ENCODE measurements at places on chromosomes 12 and 14.

GRCh38 chr14:34222867-34223266 is 239.2 kb downstream of the SPTSSA start:
- H3K36me3 ChIP-seq = no peaks in the 10 kb centered on the region
- no peak overlapping the region for H3K4me3 ChIP-seq
- peaks cover 27% of the 10 kb centered on the region for H3K4me1 ChIP-seq
- DNase-seq = no peak
- no peak overlapping the region for H3K27ac ChIP-seq

GRCh38 chr14:25658988-25659387 is 609.0 kb upstream of the STXBP6 start:
- H3K27ac ChIP-seq = no peak overlapping the region
- H3K4me3 ChIP-seq = no peak overlapping the region

- H3K27ac ChIP-seq = no peak overlapping the region
- H3K4me3 ChIP-seq = no peak overlapping the region
- H3K36me3 ChIP-seq = no peaks in the 10 kb centered on the region
- H3K4me1 ChIP-seq = no peaks in the 10 kb centered on the region
- DNase-seq = no peak
These were observed 100.8 kb downstream of the IGF1 start for GRCh38 chr12:102379346-102380162.

DNA sequence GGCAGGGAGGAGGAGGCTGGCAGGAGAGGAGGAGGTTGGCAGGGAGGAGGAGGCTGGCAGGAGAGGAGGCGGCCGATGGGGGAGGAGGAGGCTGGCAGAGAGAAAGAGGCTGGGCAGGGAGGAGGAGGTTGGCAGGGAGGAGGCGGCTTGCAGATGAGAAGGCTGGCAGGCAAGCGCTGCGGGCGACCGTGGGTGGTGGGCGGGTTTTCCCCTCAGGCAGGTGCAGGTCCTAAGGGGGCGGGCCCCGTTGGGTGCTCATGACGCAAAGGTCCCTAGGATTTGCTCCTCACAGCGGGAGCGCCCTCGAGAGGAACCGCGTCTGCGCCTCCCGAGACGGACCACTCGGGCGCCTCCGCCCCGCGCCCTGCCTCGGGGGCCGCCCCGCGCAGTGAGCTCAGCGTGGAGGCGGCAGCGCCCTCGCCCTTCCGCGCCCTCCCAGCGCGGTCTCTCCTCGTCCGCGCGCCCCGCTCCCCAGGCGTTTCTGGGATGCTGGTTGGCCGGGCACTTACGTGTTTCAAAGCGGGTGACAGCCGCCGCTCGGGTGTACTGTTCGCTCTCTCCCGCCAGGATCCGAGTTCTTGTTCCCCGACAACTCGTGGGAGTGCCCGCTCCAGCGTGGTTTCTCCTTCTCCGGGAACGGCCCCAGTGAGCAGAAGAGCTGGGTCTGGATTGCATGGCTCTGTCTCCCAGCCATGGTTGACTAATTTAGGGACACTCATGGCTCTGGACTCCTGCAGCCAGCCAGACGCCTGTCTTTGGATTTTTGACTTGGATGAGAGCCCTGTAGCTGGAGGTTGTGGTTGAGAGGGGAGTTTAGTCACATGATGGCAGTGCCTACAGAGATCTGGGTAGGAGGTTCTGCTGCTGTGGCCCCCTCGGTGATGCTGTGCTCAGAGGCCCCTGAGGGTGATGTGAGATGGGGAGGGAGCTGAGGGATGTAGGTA is 64.1 kb upstream of the PPP4R3A start:
- H3K27ac ChIP-seq = no peak overlapping the region
- no peaks in the 10 kb centered on the region for H3K4me1 ChIP-seq
- H3K36me3 ChIP-seq = no peaks in the 10 kb centered on the region
- peak overlapping the region; percentile 31 for H3K4me3 ChIP-seq

DNA sequence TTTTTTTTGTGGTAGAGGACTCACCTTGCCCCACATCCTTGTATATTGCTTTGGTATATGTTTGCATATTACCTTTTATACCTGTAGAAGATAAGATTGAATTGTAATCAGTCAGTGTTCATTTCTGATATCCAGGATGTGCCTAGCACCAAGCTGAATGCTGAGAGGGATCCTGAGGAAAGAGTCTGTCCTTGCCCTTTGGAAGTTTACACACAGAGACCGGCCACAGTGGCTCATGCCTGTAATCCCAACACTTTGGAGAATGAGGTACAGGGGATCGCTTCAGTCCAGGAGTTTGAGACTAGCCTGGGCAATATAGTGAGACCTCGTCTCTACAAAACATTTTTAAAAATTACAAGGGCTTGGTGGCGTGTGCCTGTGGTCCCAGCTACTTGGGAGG is 8.4 kb downstream of the ACVR1B start:
- H3K4me1 ChIP-seq = peaks cover 17% of the 10 kb centered on the region
- DNase-seq = no peak
- H3K36me3 ChIP-seq = peaks cover 25% of the 10 kb centered on the region
- no peaks in the 10 kb centered on the region for H3K27me3 ChIP-seq
- no peak overlapping the region for H3K4me3 ChIP-seq
